Lung (tissue), 17 donors: ENCODE measurements at places on chromosomes 1 and 21.

DNA sequence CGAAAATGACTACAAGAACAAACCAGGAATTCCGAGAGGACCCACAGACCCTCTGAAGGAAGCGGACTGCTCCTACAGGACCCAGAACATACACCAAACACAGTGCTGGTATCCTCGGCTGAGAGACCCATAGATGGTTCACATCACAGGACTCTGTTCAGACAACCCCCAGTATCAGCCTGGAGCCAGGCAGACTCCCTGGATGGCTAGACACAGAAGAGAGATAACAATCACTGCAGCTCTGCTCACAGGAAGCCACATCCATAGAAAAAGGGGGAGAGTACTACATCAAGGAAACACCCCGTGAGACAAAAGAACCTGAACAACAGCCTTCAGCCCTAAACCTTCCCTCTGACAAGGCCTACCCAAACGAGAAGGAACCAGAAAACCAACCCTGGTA, 434.0 kb upstream of the NR5A2 start:
- DNase-seq: no peak

DNA sequence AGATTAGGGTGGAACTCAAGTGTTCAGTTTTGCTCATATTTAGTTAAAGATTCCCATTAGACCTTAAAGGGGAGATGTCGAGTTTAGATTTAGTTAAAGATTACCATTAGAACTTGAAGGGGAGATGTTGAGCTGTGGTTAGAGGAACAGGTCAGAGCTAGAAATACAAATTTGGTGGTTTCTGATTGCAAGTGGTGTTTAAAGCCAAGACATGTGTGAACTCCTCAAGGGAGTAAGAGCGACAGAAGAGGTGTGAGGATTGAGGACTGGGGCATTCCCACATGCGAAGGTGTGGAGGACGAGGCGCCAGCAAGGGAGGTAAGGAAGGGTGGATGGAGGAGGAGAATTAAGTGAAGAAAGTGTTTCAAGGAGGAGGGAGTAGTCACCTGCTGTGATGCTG, 168.6 kb downstream of the IER5 start:
- DNase-seq: no peak

GRCh38 chr1:206940588-206940936, 5.7 kb downstream of the PIGR start:
- DNase-seq: no peak

DNA sequence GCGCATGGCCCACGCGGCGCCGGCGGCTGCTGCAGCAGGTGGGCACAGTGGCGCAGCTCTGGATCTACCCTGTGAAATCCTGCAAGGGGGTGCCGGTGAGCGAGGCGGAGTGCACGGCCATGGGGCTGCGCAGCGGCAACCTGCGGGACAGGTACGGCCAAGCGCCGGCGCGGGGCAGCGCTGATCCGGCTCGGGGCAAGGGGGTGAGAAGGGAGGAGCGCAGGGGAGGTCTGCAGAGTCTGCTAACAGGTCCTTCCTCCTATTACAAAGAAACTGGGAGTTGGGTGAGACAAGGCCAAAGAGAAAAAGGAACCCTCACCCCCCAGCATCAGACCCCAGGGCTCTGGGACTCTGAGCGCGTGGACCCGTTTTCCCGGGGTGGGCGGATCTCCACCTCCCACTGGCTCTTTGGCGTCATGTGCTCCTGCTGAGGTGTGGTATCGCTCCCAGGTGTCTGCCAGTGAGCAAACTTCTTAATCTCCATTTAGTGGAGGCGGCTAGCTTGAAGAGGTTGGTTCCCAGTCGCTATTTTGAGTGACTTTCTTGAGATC, 431 bp downstream of the MTARC1 start:
- peak; percentile 72 for DNase-seq

DNA sequence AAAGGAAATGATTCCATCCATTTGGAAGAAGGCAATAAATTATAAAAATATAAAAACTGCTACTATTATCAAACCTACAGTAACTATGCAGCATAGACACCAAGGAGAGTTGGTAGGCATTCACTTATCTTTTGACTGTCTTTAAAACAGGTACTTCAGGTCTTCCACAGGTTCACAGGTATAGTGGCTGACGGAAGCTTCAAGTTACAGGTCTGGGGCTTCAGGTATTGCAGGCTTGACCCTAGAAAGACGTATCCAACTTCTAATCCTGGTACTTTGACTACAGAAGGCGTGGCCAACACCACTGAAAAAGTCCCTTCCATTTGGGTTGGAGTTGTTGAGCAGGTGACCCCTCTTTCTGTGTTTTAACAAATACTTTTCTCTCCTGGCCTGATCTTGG, 35.6 kb downstream of the YY1AP1 start:
- DNase-seq: no peak

DNA sequence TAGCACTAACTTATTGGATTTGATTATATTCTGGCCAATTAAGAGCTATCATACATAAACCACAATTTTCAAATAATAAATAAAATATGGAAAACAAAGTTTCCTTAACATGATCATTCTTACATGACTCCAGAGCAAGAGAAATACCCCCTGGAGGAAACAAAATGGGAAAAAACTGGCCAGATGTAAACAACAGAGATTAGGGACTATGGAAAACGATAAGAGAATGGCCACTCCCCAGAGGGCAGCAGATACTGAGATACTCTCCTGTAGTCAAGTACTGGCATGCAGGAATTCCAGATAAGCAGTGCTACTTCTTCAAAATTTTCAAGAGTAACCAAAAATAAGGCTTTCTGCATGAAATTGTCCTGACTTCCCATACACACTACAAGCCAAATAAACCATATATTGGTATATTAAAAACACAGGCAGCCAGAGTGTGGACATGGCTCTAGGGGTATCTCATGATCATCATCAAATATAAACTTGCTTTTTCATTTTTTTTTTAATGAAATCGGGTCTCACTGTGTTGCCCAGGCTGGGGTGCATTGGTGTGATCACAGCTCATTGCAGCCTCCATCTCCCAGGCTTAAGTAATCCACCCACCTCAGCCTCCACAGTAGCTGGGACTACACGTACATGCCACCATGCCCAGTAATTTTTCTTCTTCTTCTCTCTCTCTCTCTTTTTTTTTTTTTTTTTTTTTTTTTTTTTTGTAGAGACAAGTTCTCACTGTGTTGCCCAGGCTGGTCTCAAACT, 118.5 kb downstream of the EIF4G3 start:
- DNase-seq: no peak

DNA sequence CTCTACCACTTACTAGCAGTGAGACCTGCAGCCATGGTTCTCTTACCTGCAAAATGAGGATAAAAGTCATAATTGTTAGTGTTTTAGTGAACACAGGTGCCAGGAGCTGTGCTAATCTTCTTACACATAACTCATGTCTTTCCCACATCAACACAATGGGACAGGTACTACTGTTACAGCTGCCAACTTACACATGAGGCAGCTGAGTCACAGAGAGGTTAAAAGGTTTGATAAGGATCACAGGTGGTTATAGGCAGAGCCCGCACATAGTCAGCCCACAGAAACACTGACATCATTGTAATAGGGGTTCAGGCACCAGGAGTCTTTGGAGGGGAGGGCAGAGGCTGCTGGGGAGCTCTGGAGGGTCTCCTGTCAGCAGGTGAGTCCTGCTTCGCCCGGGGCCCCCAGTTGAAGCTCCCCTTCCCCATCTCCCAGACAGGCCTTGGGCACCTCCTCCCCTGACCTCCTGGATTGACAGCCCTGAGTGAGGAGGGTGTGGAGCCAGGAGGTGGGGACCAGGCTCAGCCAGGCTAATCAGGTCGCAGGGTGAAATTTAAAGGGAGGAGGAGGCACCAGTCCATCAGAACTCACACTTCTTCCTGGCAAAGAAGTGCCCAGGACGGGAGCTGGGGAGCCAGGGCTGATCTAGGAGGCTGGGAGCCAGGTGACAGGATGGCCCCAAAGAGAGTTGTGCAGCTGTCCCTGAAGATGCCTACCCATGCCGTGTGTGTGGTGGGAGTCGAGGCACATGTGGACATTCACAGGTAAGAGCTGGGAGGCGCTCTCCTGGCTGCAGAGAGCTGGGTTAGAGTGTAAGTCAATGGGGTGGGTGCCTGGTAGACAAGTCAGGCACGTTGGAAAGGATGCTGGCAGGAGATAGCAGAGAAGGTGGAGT, at the start of gene PADI1:
Gene PADI1 (plus strand): TSS at position 583 of the 895 bp plus-strand sequence. CDS start 90 bp downstream, at position 673.
- DNase-seq: no peak

- DNase-seq: no peak
These were observed 27.3 kb upstream of the EVA1B start for GRCh38 chr1:36350659-36351226.

GRCh38 chr1:16719571-16720350, 20.6 kb upstream of the RNU1-4 start:
- no peak for DNase-seq

DNA sequence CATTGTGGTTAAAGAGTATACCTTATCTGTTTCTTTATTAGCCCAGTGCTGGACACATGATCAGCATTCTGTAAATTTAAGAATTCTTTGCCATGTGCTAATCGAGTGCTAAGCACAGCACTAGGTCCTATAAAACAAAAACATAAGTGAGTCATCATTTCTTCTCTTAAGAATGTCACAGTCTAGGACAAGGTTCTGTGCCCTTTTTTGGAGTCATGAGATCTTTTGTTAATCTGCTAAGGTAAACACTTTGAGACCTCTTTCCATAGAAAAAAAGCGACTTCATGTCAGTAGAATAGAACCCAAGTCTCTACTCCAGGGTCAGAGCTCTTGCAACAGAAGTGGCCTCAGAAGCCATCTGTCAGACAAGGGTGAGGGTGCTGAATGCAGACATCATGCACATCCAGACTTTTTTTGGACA, 70.0 kb upstream of the NFIA start:
- no peak for DNase-seq

DNA sequence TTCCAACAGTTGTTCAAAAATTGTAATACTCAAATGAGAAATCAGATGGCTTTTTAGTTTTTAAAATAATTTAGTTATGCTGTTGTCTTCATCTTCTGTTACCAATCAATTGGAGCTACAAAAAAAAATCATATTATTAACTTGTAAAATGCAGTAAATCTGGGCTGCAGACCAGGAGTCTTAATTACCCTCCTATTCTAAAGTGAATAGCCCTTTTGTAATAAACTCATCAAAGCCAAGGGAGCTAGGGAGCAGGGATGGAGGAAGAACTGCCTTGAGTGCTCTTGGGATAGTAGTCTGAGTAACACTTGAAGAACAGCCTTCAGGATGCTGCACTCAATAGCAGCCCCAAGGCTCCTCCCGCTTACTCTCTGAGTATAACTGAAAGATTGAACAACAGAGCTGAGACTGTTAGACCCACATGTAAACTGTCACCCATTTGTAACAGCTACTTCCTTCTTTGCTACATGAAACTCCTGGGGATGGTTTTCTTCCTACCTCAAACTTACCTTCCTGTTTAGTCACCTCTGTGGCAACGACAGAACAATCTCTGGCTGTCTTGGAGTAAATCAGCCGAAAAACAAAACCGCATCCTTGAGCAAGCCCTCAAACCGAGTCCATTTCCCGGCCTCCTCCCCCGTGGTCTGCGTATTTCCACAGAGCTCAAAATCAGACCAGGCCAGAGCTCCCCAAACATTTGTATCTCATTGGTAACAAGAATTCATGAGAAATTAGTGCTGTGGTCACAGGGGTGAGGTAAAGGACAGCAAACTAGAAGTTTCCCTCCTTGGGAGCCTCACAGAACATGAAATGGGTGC, 55.9 kb downstream of the CD58 start:
- DNase-seq: no peak

GRCh38 chr1:237681210-237681609, 209.5 kb downstream of the ZP4 start:
- DNase-seq: no peak

DNA sequence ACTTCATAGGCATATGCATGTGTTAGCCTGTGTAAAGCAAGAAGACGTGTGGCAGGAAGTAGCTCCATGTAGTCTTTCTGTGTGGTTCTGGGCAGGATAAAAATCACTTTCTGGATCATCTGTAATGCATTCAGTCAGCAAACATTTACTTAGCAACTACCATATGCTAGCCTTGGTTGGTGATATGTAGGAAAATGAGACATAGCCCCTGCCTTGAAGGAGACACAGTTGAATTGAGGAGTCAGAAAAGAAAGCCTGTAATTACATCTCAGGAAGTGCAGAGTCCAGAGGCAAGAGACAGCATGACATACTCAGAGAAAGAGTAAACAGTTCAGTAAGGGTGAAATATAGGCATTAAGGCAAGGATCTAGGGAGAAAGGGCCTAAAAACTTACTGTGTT, 38.5 kb downstream of the DAB1 start:
- DNase-seq: no peak

GRCh38 chr1:228016181-228016510, 9.3 kb downstream of the WNT3A start:
- no peak for DNase-seq

DNA sequence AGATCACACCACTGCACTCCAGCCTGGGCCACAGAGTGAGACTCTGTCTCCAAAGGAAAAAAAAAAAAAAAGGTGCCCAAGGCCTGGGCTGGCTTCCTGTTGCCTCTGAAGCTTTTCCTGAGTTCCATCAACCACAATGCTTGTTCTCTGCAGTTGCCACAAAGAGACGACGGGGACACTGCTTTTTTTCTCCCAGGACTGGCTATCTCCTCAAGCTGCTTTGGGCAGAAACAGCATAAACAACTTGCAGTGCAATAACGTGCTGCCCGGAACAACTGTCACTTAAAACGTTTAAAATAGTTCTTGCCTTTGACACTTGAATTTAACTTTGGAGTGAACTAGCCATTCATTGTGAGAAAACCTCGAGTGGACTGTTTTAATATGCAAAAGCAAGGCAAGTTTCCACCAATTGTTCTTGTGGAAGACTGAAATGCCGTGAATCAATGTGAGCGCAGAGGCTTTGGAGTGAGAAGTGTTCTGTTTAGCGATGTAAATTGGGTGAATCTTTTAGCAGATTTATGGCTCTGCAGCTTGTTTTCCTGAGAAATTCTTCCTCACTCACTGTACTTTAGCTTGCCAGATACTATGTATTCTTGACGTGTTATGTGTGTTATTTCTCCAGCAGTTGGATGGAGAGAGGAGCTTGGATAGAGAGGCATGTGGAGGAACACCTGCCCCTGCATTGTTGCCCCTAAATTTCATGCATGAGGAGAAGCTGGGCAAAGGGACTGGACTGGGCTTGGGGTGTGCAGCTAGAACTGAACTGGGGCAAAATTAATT, 188.1 kb upstream of the KIAA0040 start:
- DNase-seq: no peak
